ENCODE measurements at places on chromosomes 6 and 20.

GRCh38 chr6:28523241-28523622, 2.4 kb upstream of the GPX5 start:
- no peak for DNase-seq

DNA sequence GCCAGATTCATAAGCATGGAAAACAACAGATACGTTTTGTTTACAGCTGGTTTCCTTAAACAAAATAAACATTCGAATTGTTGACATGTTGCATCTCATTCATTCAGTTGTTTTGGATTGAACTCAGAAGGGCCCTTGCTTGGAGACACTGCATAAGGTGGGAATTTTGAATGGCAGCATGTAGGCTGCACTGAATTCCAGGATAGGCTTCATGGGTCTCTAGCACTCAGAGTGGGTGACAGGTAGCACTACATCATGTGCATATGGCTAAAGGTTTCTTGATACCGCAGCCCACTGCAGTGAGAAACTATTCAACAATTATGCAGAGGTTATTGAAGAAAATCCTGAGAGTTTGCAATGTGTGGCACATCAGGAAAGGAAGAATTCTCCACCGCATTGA, 1.6 kb downstream of the BEND6 start:
- no peak for DNase-seq

GRCh38 chr6:157644043-157644810, 178.8 kb upstream of the SNX9 start:
- no peak for DNase-seq

GRCh38 chr6:17519120-17519519, 81.0 kb upstream of the FAM8A1 start:
- no peak for DNase-seq

DNA sequence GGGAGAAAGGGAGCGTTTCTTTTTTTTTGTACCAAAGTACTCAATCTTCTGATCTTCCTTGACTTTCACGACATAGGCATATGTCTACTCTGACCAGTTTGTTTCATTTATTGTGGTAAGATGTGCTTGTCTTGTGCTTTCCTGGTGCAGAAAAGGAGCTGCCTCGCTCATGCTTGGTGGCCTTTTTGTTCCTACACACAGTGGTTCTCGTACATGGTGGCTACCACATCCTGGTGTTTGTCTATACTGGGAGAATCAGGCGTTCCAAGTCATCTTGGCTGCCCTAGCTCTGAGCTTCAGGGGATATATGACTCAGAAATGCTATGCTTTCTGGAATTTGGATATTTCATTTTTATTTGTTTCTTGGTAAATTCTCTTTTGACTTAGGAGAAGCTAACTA, 31.8 kb downstream of the MYB start:
- no peak for DNase-seq

GRCh38 chr20:58876437-58876836, 23.9 kb downstream of the GNAS start:
- no peak for DNase-seq

Measured in amygdala (tissue), 56 donors.